ENCODE measurements at places on chromosomes 4 and X. TPM values are rescaled to one million over a fixed set of nuclear protein-coding genes. Genes with fewer than 3 reads are reported as not detected.
A peak's percentile ranks its signal among the peaks of the same experiment; 100 is the strongest.

The HSFX3 gene
- not detected for total RNA-seq

GRCh38 chrX:50813843-50814661, at the start of gene SHROOM4:
Gene SHROOM4 (minus strand): TSS chrX:50814194. CDS start chrX:50814018, 176 bp downstream.
- peak; percentile 70 for DNase-seq

GRCh38 chr4:186079694-186080093, 10.7 kb downstream of the TLR3 start:
- no peak for DNase-seq

GRCh38 chrX:154546354-154547244, at the start of gene G6PD:
Gene G6PD (minus strand): TSS chrX:154546846. CDS start chrX:154546155, 691 bp downstream.
- DNase-seq = peak; percentile 53

GRCh38 chr4:183012879-183013729, 86.0 kb upstream of the WWC2 start:
- DNase-seq = no peak

GRCh38 chr4:52096048-52096447, 44.9 kb downstream of the SPATA18 start:
- DNase-seq = no peak

Measured in dorsolateral prefrontal cortex (tissue), 122 donors.